ENCODE measurements at places on chromosomes 2 and 18.

- DNase-seq = no peak
Observed at GRCh38 chr2:102788885-102789260, 27.0 kb downstream of the TMEM182 start.

DNA sequence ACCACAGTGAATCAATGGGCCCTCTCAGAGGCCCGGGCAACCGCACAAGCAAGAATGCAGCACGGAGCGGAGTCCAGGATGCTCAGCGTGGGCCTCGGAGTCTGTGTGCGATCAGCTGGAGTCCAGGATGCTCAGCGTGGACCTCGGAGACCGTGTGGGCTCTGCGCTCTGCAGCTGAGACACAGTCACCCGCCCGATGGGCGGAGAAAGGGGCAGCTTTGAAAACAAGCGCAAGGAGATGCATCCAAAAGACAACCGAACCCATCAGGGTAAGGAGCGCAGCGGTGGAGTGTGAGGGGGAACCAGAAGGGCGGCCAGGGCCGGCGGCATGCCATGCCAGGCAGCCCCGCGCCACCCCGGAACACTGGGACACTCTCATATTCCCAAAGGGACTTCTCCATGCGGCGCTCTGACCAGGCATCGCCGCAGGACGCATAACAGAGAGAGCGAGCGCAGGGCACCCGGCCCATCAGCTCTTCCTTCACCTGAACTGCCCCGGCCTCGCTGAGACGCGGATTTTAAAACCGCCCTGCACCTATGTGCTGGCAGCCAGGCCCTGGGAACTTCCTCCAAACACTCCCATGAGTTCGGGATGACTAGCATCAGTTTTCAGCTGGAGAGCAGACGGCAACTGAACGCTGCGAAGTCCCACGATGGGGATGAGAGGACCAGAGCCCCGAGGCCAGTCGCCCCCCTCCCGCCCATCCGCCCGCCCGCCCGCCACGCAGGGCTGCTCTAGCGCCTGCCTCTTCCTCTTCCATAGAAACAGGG, 44.7 kb downstream of the MC5R start:
- no peak for DNase-seq

GRCh38 chr2:8009010-8009597, 672.8 kb upstream of the ID2 start:
- DNase-seq = no peak

DNA sequence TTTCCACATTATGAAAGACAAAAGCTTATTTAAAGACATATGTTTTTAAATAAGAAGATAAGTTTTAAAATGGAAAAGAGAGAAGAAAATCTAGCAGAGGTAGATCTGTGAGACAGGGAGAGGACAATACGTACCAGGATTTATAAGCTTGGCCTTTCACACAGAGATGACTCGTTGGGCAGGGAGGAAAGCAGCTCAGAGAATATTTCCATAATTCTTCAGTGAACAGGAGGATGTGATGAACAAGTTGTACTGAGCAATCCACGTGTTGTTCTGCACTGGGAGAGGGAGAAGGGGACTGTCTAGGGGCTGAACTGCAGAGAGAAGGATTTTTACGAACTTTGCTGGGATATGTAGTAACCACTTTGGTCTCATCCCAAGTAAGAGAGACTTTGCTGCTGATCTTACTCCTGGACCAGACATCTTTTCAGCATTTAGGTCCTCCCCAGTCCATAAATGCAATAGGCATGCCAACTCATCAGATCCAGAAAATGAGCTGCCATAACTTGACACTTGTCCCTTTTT, 162.5 kb upstream of the SETBP1 start:
- no peak for DNase-seq

GRCh38 chr2:101430156-101430555, 42.9 kb upstream of the CREG2 start:
- DNase-seq = no peak

GRCh38 chr18:32472841-32473240, 2.2 kb upstream of the GAREM1 start:
- DNase-seq = no peak

Data from stimulated activated CD4-positive, alpha-beta T cell treated with anti-CD3 and anti-CD28 coated beads, Interleukin-12 subunit alpha, Interleukin-12 subunit beta, amount 100 ng/mL, for 4 hours (primary cell).